ENCODE measurements at places on chromosomes 6 and 20.

DNA sequence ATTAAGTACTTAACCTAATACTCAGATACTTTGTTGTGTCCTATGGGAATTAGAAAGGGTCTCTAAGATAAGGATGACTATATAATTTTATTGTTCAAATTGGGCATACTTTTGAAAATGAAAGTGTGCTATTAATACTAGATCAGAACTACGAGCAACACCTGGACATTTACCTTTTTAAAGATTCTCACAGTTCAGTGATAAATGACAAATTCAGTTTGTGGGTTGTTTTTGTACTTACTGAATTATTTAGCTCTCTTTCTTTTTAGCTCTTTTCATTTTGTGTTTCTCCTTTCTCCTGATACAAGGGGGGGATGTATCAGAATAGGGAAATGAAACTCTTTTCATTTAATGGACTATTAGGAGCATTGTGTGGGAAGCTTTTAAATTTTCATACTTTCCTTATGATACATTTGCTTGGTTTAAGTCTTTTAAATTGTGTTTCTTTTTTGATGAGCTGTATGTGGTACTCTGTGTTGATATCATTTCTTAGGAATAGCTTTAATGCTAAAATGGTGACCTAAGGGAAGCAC lies 47.5 kb downstream of the PHF3 start:
- no peak for DNase-seq

GRCh38 chr6:6736791-6737654 lies 148.5 kb downstream of the LY86 start:
- no peak for DNase-seq

DNA sequence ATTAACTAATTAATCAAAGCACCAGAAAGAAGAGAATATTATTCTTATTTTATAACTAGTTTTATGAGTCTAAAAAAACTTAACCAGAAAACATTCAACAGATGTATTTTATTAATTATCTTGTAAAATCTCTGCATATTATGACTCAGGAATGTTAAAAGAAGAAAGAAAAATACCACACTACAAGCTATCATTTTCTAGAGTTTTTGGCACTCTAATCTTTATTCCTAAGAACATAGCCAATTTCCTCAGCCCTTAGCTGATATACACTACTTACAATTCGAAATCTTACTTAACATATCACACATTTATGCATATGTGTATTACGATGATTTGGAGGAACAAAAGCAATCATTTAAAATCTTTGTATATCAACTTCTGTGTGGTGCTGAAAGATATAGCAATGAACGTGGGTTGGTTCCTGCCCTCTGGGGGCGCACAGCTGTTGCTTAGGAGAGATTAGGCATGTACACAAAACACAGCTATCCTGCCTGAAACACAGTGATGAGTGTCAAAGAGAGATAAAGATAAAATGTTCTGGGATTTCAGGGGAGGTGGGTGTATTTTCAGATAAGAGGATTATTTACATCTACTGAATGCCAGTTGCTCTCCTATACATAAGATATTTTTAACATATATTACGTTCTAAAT lies 404.5 kb downstream of the SYNE1 start:
- DNase-seq: no peak

GRCh38 chr20:24838546-24839535 lies 110.2 kb upstream of the CST7 start:
- no peak for DNase-seq

- DNase-seq: no peak
Observed at GRCh38 chr20:20334489-20334888, 33.4 kb upstream of the INSM1 start.

- no peak for DNase-seq
Observed at GRCh38 chr6:115544765-115545671, 515.7 kb downstream of the FRK start.

DNA sequence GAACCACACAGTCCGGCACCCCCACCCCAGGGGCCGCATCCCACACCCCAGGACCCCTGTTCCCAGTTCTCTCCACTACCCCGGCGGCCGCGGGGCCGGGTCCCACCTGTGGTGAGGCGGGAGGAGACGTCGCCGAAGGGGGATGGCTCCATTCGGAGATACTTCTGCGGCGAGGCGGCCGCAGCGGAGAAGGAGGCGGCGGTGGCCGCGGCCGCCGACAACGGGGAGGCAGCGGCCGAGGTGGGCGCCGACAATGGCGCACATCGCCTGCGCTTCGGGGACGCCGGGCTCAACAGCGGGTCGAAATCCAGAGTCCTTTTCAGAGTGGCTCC lies 723 bp downstream of the AKIRIN2 start:
- no peak for DNase-seq

DNA sequence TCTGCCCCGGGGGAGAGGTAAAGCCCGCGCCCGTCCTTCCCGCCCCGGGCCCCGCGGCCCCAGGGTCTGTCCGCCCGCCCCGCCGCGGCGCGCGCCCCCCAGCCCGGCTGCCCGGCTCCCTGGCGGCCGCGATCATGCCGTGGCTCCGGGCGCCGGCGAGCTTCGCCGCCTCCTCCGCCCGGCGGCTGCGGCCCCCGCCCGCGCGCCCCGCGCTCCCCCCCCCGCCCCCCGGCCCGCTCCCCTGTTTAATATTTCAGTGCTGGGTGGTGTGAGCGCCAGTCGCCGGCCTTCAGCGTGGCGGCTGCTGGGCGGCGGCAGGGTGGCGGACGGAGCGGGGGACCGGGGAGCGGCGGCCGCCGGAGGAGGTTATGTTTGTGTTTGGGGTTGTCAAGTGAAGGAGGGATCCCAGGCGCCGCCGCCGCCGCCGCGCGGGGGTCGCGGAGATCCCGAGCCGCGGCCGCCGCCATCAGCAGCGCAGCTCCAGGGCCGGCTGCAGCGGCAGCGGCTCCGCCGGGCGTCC lies at the start of gene HIVEP1:
Gene HIVEP1 (plus strand): TSS at position 275 of the 520 bp plus-strand sequence. CDS start 3,317 bp downstream, outside the sequence.
- DNase-seq: peak; percentile 38

DNA sequence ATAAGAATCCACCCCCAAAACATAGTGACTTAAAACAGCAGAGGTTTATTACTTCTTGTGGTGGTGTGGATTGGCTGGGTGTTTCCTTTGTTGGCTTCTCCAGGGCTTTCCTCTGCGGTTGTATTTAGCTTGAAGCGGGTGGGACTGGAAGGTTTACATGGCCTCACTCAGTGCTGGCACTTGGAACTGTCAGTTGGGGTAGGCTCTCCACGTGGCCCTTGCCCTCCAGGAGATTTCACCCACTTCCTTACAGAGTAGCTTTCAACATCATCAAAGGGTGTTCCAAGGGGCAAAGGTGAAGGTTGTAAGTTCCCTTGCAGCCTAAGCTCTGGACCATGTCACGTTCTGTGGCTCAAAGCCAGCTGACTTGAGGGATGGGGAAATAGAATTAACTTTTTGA lies 32.5 kb upstream of the NKX2-2 start:
- DNase-seq: no peak

- DNase-seq: no peak
Observed at GRCh38 chr6:3081960-3082359, 13.7 kb downstream of the RIPK1 start.

DNA sequence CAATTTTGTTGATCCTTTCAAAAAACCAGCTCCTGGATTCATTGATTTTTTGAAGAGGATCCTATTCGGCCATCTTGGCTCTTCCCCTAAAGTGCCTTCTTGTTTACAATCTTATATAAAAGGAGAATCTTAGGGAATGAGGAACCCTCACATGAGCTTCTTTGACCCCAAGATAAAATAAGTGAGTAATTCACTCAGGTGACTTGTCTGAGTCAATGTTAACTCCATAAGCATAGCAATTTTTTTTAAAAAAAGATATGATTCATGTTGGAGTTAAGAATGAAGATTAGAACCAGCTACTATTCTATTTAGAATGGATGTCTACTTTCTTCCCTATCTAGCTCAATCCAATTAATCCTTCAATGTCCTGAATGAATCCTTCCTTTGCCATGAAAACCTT lies 21.0 kb downstream of the WASF1 start:
- DNase-seq: no peak

DNA sequence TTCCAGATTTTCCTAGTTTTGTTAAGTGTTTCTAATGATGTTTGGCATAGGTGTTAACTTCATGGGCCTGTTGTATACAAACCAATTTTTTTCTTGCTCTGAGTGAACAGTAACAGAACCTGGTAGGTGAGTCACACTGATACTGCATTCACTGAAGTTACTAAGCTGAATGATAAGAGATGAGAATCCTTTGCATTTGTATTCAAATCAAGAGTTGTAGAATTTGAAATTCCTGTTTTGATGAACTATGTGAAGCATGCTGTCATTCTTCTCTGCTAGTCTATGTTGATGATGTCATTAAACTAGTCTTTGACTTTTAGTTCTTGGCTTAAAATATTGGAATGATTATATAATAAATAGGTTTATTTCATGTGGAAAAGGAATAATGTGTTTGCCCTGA lies 37.9 kb downstream of the PTPRA start:
- no peak for DNase-seq

GRCh38 chr6:34237722-34238584 lies 1.3 kb downstream of the HMGA1 start:
- peak; percentile 65 for DNase-seq

- no peak for DNase-seq
Observed at GRCh38 chr6:35439308-35439707, 12.8 kb upstream of the FANCE start.

GRCh38 chr20:19890445-19891051 lies 126.6 kb upstream of the NAA20 start:
- DNase-seq: no peak

DNA sequence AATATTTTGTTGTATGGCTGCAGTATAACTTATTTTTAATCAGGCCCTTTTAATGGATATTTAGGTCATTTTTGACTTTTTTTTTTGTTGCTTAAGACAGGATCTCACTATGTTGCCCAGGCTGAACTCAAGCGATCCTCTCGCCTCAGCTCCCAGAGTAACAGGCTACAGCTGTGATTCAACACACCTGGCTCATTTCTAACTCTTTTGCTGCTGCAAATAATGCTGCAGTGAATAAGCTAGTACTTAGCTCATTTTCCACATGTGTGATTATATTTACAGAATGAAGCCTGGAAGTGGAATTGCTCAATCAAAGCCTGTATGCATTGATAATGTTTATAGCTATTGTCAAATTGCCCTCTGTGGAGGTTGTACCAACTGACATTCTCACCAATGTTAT lies 1.1 kb downstream of the GTSF1L start:
- no peak for DNase-seq

GRCh38 chr6:7881765-7882500 lies 28.7 kb downstream of the TXNDC5 start:
- DNase-seq: no peak

DNA sequence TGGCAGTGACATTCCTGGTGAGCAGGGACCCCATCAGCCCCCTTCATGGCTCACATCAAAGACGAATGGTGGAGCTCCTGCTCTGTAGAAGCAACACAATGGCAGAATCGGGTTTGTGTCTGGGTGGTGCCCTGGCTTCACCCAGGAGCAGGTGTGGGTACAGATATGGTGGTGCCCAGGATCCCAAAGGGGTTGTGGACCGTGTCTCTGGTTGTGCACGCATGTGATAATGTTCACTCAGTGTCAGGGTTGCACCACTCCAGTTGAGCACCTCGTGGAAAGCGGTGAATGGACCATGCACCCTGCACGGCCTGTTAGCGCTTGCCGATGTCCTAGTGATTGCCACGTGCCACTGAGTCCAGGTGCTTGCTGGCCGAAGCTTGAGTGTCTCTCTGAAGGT lies 63.0 kb downstream of the IGF2R start:
- no peak for DNase-seq

DNA sequence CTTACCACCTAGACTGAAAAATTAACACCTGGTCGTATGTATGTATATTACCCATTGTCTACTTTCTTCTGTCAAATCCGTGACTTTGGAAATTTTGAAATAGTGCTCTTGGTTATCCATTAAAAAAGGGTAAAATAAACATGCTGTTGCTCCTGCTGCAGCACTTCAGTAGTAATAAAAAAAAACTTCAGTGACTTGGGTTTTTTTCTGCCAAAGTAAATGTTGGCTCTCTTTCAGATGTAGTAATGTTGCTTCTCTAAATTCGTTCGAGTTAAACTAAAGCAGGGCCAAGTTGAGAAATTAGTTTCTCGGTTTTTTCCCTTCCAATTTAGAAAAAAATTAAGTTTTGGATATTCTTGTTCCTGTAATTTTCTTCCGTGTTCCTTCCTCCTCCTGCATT lies 34.2 kb downstream of the JARID2 start:
- no peak for DNase-seq

DNA sequence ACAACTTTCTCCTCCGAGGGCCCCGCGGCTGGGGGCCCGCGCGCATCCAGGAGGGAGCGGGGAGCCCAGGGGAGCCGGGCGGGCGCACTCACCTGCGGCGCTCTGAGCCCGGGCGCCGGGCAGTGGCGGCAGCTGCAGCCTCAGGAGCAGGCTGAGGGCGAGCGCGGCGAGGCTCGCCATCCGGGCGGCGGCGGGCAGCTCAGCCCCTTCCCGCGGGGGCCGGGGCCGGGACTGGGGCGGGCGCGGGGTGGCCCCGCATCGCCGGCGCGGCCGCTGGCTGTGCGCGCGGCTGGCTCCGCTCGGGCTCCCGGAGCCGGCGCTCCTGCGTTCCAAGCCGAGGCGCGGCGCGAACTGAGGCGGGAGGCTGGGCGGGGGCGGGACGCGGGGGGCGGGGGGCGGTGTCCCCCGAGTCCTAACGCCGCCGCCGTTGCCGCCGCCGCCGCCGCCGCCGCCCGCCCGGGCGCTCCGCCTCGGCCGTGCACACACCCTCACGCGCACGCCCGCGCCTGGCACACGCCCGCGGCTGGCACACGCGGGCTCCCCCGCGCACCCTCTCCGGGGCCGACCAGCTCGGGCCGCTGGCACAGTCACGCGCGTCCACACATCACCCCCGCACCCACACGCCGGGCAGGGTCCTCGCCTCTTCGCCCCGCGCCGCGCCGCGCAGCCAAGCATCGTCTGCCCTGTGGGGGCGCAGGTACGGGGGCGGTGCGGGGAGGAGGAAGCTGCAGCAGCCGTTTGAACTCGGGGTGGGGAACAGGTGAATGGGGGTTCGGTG lies at the start of gene PTPRT:
Gene PTPRT (minus strand): TSS at position 353 of the 778 bp plus-strand sequence. CDS start 173 bp downstream, at position 180.
- no peak for DNase-seq

GRCh38 chr6:42441697-42442081 lies 10.0 kb downstream of the TRERF1 start:
- DNase-seq: no peak

DNA sequence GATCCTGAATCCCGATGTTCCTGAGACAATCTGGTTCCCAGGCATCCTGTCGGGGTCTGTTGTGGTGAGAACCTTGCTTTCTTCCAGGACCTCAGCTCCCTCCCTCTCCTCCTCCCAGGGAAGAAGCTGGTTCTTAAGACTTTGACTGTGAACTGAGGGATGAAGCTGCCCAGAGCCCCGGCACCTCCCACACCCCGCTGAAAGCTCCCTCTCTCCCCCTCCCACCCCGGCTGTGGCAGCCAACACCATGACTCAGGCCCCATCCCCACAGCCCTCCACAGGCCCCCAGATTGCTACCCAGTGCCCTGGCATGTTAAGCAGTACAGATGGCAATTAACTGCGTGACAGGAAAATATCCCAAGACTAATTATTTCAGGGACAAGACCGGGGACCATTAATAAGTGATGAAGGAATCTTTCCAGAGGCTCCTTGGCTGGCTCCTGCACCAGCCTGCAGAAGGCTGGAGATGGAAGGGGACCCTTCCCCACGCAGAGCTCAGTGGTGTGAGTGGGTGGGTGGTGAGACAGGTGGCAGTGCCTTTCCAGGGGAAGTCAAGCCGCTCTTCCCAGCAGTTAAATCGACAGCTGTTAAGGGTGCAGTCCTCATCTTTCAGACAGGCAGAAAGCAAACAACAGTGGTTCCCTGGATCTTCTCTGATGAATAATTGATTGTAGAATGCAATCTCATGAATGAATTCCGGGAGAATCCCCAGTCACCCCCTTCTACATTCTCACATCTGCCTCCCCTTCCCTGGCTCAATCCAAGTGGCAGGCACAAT lies 237.9 kb downstream of the LRFN2 start:
- no peak for DNase-seq

Measured in stimulated activated CD4-positive, alpha-beta T cell treated with anti-CD3 and anti-CD28 coated beads, Interleukin-1b, Interleukin-23, amount 100 ng/mL, for 4 hours (primary cell).